Spinal cord (tissue), 10 donors: ENCODE measurements at places on chromosomes 7 and 10. TPM values are rescaled to one million over a fixed set of nuclear protein-coding genes. Genes with fewer than 3 reads are reported as not detected.
A peak's percentile ranks its signal among the peaks of the same experiment; 100 is the strongest.

PIK3AP1 gene
- total RNA-seq = 8.7 TPM

CPA2 gene
- total RNA-seq = not detected

EN2 gene
- 0.72 TPM for total RNA-seq

TSPAN15 gene
- 27.2 TPM for total RNA-seq

SKIDA1 gene
- 4.7 TPM for total RNA-seq

CPA4 gene
- 1.5 TPM for total RNA-seq

C7orf57 gene
- total RNA-seq = 1.8 TPM

DNAH11 gene
- 7.5 TPM for total RNA-seq

SH2D4B gene
- 0.11 TPM for total RNA-seq

STEAP4 gene
- total RNA-seq = 3.7 TPM

GRM3 gene
- total RNA-seq = 22.1 TPM

HECW1 gene
- total RNA-seq = 23.5 TPM

ADD3 gene
- total RNA-seq = 557 TPM

FGL2 gene
- 126 TPM for total RNA-seq

STAG3 gene
- total RNA-seq = 2.3 TPM

AHR gene
- 48.8 TPM for total RNA-seq

DNA sequence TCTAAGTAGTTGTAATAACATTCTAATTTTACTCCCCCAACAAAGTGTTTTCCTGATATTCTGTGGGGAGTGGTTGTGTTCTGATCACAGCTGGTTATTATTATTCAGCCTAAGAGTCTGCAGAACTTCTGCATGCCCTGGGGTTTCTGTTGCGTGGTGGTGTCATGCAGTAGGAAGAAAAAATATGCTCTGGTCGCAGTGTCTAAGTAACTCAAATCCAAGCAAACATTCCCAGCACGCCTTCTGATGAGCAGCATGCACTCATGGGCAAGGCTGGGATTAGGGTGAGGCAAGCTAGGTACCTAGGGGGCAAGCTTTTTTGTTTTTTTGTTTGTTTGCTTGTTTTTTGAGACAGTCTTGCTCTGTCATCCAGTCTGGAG lies 112.8 kb upstream of the KMT2E start:
- no peak for DNase-seq

GRCh38 chr10:76939933-76940468 lies 697.6 kb downstream of the KCNMA1 start:
- DNase-seq = no peak

DNA sequence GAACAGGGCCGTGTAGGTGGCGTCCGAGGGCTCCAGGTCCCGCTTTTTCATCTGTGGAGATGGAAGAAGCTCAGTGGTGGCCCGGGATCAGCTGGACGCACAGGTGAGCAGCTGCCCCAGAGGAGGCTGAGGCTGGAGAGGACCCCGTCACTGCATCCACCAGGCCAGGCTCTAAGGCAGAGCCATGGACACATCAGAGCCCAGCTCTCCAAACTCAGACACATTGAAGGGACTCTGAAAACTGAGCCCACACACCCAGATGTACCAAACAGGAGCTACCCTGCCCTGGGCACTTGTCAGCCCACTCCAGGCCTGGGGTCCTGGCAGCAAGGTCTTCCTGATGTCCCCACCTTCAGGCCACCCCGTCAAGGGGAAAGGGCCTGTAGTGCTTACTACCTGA lies 8.8 kb downstream of the PTCD1 start:
- DNase-seq = no peak

GRCh38 chr7:44107116-44107960 lies 3.2 kb downstream of the AEBP1 start:
- DNase-seq = no peak

GRCh38 chr10:128463991-128464760 lies 338.0 kb upstream of the MKI67 start:
- DNase-seq = no peak

DNA sequence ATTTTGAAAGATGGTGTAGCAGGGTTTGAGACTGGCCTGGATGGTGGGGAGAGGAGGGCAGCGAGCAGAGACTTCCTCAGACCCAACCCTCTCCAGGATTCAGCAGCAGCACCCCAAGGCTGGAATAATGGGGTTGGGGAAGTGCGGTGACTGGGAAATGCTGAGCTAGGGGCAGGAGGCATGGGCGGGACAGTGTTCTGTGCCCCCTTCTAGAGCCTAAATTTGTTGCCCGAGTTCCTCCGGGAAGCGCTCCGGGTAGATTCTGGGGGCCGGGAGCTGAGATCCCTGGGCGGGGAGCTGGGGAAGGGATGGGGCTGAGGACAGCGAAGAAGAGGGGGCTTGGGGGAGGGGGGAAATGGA lies at the start of gene CHAT:
Gene CHAT (plus strand): TSS at position 156 of the 360 bp plus-strand sequence. CDS start 153 bp downstream, at position 309.
- DNase-seq = no peak

GRCh38 chr7:137120690-137121089 lies 222.8 kb downstream of the PTN start:
- no peak for DNase-seq

DNA sequence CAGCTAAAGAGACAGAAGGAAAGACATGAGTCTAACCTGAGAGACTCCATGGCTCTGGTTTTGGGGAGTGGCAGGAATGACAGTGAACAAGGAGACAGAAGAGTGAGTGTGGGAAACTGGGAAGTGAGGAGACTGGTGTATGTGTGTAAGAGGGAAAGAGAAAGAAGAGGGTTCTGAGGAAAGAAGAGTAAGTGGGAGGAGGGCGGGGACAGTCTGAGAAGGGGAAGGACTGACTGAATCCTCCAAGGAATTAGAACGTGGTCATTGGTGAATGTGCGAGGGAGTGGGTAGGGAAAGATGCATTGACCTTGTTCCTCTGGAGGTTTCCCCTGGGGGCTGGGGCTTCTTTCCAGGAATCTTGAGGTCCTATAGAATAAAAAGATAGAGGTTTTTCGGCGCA lies 26.6 kb downstream of the WNT8B start:
- DNase-seq = no peak

- no peak for DNase-seq
Observed at GRCh38 chr7:20784388-20785156, 2.1 kb downstream of the SP8 start.

- DNase-seq = peak; percentile 15
Observed at GRCh38 chr7:85191383-85191782, 4.5 kb upstream of the SEMA3D start.

DNA sequence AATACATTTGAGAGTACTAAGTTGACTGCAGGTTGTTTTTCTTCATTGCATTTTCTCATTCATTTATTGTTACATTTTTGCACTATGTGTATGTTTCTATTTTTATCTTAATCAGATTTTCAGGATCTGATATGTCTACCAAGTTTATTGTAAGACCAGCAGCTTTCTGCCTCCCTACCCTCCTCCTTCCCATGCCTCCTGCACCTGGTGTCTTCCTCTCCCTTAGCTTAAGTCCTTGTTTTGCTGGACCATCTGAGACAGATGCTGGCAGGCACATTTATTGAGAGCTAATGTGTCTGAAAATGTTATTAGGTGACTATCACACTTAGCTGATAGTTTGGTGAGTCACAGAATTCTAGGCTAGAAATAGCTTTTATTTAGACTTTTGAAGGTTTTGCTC lies 79.6 kb downstream of the ANLN start:
- no peak for DNase-seq

GRCh38 chr7:2843711-2844152 lies 376 bp downstream of the GNA12 start:
- DNase-seq = no peak

DNA sequence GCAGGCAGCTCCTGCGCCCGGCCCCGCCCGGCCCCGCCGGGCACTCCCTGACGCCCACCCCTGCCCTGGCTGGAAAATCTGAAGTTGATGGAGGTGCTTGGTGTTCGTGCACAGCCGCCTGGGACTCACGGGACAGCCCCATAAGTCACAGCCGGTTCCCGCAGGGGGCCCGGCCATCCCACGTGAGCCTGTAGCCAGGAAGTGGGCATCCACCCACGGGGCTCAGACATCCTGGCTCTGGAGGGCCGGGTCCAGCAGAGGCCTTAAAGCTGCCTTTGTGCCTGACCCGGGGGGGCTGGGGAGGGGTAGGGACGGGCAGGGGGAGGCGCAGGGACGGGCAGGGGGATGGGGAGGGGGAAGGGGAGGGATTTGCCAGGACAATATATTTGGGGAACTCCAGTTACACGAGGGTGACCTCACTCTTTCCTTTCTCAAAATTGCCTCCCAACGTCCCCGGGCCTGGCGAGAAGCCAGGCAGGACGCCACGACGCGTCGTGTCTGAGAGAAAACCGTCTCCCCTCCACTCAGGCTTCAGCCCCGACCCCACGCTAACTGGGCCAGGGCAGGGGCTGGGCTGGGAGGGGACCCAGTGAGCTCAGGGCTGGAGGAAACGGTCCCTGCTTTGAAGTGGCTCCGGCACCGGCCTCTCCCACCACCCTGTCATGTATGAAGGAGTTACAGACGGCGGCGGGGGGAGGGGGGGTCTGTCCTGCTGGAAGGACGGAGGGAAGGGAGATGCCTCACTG lies 82.1 kb upstream of the PDGFA start:
- peak; percentile 41 for DNase-seq

DNA sequence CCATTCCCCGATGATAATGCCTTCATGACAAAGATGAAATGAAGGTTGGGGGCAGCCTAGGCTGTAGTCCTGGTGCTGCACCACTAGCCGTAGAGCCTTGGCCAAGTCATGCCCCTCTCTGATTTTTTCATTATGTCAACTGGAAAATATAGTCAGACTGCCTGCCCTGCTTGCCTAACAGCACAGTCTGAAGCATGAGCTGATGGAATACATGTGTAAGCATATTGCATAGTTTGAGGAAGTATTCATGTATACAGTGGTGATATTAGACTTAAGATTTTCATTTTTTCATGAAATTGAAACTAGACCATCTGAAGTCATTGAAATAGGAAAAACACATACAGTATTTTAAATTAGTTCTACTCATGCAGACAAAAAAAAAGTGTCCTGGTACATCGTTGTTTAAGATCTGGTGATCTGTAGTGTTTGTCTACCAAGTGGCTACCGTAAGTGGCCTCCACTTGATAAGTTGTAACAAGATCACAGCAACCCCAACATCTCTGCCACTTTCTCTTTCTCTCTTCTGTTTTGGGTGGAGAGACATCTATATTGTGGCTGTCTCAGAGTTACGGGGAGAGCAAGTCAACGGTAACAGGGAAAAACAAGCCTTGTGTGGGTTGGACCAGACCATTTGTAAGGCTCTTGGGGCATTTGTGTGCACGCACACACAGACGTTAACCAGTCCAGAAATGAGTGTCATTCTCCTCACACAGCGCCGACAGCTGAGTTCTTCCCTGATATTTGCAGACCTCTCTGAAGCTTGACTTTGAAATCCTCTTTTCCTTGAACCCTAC lies 716.6 kb upstream of the GALNT17 start:
- DNase-seq = no peak

- DNase-seq = peak; percentile 7
Observed at GRCh38 chr10:62817121-62817765, 1.1 kb upstream of the EGR2 start.

DNA sequence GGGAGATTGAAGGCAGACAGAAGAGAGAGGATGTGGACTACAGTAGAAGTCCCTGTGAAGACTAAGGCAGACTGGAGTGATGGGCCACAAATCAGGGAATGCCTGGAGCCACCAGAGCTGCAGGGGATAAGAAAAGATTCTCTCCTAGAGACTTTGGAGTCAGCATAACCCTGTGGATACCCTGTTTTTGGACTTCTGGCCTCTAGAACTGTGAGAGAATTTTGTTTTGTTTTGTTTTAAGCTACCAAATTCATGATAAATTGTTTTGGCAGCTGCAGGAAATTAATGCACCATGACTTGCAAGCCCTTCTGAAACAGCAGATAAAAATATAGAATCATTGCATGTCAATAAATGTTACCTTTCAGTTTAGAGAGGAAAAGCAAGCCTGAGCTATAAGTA lies 41.3 kb downstream of the INHBA start:
- DNase-seq = no peak

GRCh38 chr7:127678337-127678736 lies 26.3 kb downstream of the SND1 start:
- DNase-seq = no peak

- DNase-seq = no peak
Observed at GRCh38 chr10:133178357-133179127, 18.5 kb downstream of the KNDC1 start.

- DNase-seq = no peak
Observed at GRCh38 chr10:24346877-24347519, 138.1 kb downstream of the KIAA1217 start.

- DNase-seq = no peak
Observed at GRCh38 chr7:77991656-77992055, 193.1 kb downstream of the PHTF2 start.

- no peak for DNase-seq
Observed at GRCh38 chr7:39321909-39322498, 244.2 kb upstream of the YAE1 start.

- no peak for DNase-seq
Observed at GRCh38 chr10:22372298-22372697, 27.0 kb downstream of the SPAG6 start.

GRCh38 chr10:123147635-123148413 lies at the start of gene HMX2:
Gene HMX2, plus strand, starts transcription at chr10:123148136. Its CDS starts 243 bp downstream, at chr10:123148379.
- DNase-seq = no peak

GRCh38 chr7:43193893-43194292 lies 81.4 kb downstream of the HECW1 start:
- DNase-seq = no peak

DNA sequence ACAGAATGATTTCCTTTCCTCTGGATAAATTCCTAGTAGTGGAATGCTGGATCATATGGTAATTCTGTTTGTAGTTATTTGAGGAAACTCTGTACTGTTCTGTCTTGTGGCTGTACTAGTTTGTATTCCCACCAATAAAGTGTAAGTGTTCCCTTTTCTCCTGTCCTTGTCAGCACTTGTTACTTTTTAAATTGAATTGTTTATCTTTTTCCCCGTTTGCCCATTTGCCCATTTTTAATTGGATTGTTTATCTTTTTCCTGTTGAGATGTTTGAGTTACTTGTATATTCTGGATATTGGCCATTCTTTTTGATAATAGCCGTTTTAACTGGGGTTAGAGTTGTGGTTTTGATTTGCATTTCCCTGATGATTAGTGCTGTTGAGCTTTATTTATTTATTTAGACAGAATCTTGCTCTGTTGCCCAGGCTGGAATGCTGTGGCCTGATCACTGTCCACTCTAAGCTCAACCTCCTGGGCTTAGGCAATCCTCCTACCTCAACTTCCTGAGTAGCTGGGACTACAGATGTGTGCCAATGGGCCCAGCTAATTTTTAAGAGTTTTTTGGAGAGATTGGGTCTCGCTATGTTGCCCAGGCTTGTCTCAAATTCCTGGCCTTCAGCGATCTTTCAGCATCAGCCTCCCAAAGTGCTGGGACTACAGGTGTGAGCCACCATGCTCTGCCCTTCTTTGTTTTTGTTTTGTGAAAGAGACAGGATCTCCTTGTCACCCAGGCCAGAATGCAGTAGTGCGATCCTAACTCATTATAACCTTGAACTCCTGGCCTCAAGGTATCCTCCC lies 23.0 kb downstream of the BMPR1A start:
- DNase-seq = no peak

DNA sequence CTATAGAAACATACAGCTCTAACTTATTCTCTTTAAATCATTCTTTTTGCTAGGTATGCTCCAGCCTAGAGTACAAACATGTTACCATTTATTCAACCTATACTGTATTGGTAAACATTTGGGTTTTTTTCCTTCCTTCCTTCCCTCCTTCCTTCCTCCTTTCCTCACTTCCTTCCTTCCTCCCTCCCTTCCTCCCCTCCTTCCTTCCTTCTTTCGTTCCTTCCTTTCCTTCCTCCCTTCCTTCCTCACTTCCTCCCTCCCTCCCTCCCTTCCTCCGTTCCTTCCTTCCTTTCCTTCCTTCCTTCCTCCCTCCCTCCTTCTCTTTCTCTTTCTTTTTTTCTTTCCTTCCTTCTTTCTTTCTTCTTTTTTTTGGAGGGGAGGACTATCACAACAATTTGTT lies 286.7 kb upstream of the PRKCQ start:
- DNase-seq = no peak

- no peak for DNase-seq
Observed at GRCh38 chr10:75304741-75305390, 69.1 kb upstream of the COMTD1 start.

GRCh38 chr7:3117081-3117480 lies 73.4 kb upstream of the CARD11 start:
- no peak for DNase-seq
